ENCODE measurements at places on chromosomes 7 and 10. TPM values are rescaled to one million over a fixed set of nuclear protein-coding genes. Genes with fewer than 3 reads are reported as not detected.

PTPRZ1 gene
- not detected for polyA plus RNA-seq

STEAP4 gene
- polyA plus RNA-seq: not detected

DNA sequence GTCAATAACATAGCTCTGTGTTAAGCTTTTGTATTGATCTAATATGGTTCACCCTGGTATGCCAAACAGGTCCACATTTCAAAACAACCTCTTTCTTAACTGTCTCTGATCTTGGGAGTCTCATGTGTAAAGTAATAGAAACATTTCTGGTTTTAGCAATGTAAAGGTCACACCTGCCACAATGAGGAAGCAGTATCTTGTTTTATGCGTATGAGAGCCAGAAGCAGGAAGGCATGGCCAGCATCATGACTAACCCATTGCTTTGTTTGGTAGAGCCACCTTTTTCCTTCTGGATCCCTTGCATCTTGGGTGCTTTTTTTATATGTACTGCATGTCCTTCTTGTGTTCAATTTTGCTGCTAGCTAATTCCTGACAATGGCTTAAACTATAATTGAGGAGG, 411.3 kb upstream of the SEMA3C start:
- DNase-seq: no peak

GRCh38 chr7:158650821-158651225, 53.8 kb downstream of the NCAPG2 start:
- no peak for DNase-seq

GRCh38 chr10:81065474-81065873, 527.8 kb downstream of the SH2D4B start:
- no peak for DNase-seq

CCDC146 gene
- 1.6 TPM for polyA plus RNA-seq

GRCh38 chr10:63206997-63207811, 74.1 kb downstream of the NRBF2 start:
- peak; percentile 51 for DNase-seq

SLC26A5 gene
- polyA plus RNA-seq: not detected

STEAP2 gene
- 5.1 TPM for polyA plus RNA-seq

DNA sequence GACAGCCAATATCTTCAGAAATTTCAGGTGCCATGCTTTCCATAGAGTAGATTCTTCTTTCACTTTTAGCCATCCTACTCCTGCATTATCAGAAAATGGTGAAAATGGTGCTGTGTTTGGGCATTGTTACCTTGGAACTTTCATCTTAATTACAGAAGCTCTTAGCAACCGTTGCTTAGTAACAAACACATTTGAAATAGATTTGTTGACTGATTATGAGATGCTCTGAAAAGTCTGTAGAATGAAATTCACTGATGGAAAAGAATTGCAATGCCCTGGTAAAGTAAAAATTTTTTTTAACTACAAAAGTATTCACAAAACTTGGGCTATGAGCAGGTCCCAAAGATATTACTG, 249.3 kb upstream of the NEBL start:
- no peak for DNase-seq

DNA sequence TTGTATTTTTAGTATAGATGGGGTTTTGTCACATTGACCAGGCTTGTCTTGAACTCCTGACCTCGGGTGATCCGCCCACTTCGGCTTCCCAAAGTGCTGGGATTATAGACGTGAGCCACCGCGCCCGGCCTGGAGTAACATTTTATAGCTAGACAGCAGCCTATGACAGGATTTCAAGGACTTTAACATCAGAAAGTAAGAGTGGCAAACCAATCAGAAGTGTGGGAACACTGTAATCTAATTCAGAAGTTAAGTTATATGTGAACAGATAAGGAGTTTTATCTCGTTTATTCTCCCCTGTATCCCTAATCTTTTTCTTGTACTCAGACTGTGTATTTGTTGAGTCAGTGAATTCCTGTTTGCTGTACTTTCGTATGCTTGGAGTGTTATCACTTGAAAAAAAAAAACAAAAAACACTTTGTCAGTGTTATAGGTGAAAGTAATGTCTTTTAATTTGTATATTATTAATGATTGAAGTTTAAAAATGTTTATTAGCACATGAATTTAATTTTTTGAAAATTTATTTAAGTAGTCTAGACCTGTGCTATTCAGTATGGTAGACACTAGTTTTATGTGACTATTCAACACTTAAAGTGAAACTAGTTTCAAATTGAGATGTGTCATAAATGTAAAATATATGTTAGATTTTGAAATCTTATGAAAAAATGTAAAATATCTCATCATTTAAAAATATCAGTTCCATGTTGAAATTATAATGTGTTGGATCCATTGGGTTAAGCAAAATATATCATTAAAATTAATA, 38.6 kb downstream of the RSBN1L start:
- no peak for DNase-seq

DNA sequence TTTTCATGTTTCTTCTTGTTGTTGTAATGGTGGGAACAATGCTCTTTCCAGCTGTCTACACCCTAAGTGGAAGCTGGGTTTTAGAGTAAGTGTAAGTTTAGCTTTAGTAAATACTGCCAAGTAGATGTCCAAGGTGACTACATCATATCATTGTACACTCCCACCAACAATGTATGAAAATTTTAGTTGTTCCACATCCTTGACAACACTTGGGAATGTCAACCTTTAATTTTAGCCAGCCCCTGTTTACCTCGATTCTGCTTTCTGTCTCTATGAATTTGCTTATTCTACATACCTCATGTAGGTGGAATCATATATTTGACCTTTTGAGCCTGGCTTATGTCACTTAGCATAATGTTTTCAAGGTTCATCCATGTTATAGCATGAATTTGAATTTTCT, 93.0 kb downstream of the MTPAP start:
- no peak for DNase-seq

GRCh38 chr10:91239789-91240188, 19.3 kb downstream of the PCGF5 start:
- DNase-seq: no peak

CALML5 gene
- not detected for polyA plus RNA-seq

CREB5 gene
- 2.6 TPM for polyA plus RNA-seq

GRCh38 chr7:27663989-27664331, 1.3 kb upstream of the HIBADH start:
- no peak for DNase-seq

All from BJ (cell line).